ENCODE measurements at places on chromosomes 12 and 14.

- DNase-seq, result no peak
Measured at GRCh38 chr12:101493556-101493955, 18.4 kb downstream of the SPIC start.

GRCh38 chr12:1660304-1661187 lies 30.3 kb upstream of the ADIPOR2 start:
- peak; percentile 49 for DNase-seq

- DNase-seq, result no peak
Measured at GRCh38 chr14:80933686-80934085, 7.9 kb downstream of the CEP128 start.

- DNase-seq, result no peak
Measured at GRCh38 chr12:96295532-96296160, 101.5 kb downstream of the ELK3 start.

DNA sequence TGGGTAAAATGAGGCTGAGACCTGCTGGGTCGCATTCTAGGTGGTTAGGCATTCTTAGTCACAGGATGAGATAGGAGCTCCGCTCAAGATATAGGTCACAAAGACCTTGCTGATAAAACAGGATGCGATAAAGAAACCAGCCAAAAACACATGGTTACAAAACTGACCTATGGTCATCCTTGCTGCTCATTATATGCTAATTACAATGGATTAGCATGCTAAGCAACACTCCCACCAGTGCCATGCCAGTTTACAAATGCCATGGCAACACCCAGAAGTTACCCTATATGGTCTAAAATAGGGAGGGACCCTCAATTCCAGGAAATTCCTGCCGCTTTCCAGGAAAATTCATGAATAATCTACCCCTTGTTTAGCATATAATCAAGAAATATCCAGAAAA lies 132.4 kb downstream of the BRMS1L start:
- DNase-seq, result no peak

GRCh38 chr14:21997300-21997699 lies 323.7 kb upstream of the OR4E1 start:
- DNase-seq, result no peak

DNA sequence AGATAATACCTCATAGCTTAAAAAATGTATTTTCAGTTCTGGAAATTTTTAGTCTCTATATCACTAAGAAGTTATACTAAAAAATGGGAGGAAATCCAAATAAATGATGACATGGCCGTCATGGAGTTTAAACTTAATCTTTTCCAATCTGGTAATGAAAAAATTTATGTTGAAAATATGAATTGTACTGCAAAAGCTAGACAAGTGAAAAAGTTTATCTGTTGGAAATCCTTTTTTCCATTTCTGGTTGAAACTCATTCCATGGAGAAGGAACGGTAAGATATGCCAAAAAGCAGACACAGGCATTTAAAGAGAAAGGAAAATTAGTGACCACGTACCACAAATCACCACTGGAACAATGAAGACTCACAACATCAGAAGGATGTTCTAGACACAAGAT lies 314.2 kb upstream of the PRICKLE1 start:
- DNase-seq, result no peak

Data from stimulated activated CD8-positive, alpha-beta memory T cell treated with anti-CD3 and anti-CD28 coated beads, Interleukin-15, amount 100 ng/mL, for 4 hours (primary cell).